Smooth muscle cell of the pulmonary artery (primary cell): ENCODE measurements at places on chromosomes 5 and 9. TPM values are rescaled to one million over a fixed set of nuclear protein-coding genes. Genes with fewer than 3 reads are reported as not detected.

Gene PKD2L2
- not detected in 2 replicates for total RNA-seq

Gene AQP7
- 0.13 TPM in 1 of 2 replicates, not detected in the other for total RNA-seq

Gene C5orf46
- 12.3 and 16.7 TPM in 2 replicates for total RNA-seq

Gene TUSC1
- total RNA-seq: 9.4 and 10.0 TPM in 2 replicates

Gene SCGB3A2
- total RNA-seq: not detected in 2 replicates
